ENCODE measurements at places on chromosomes 12 and 14. TPM values are rescaled to one million over a fixed set of nuclear protein-coding genes. Genes with fewer than 3 reads are reported as not detected.

TAPBPL gene
- total RNA-seq, result 3.6 TPM

PRKD1 gene
- 2.2 TPM for total RNA-seq

STXBP6 gene
- total RNA-seq, result 2.9 TPM

SRGAP1 gene
- total RNA-seq, result 12.0 TPM

MIP gene
- 0.15 TPM for total RNA-seq

SCNN1A gene
- total RNA-seq, result 28.9 TPM

CAPS2 gene
- total RNA-seq, result 1.1 TPM

HOXC12 gene
- not detected for total RNA-seq

OTX2 gene
- total RNA-seq, result not detected

RAB35 gene
- total RNA-seq, result 85.8 TPM

SENP1 gene
- 11.5 TPM for total RNA-seq

PLEKHG3 gene
- 25.4 TPM for total RNA-seq

NPFF gene
- not detected for total RNA-seq

MANSC4 gene
- not detected for total RNA-seq

BBOF1 gene
- total RNA-seq, result 3.2 TPM

IAPP gene
- not detected for total RNA-seq

KCNJ8 gene
- 0.27 TPM for total RNA-seq

DIO2 gene
- total RNA-seq, result 1.8 TPM

RNASE9 gene
- total RNA-seq, result not detected

TIGAR gene
- 50.2 TPM for total RNA-seq

TMEM52B gene
- total RNA-seq, result 0.06 TPM

MYF5 gene
- total RNA-seq, result not detected

P2RX7 gene
- total RNA-seq, result not detected

ALDH1L2 gene
- total RNA-seq, result 4.7 TPM

ACSM4 gene
- total RNA-seq, result not detected

RFX4 gene
- 0.07 TPM for total RNA-seq

FGF6 gene
- total RNA-seq, result not detected

PAX9 gene
- total RNA-seq, result 1.6 TPM

DTD2 gene
- total RNA-seq, result 17.0 TPM

GPR84 gene
- total RNA-seq, result 0.09 TPM

KRT7 gene
- 4,985 TPM for total RNA-seq

SERPINA5 gene
- 0.27 TPM for total RNA-seq

RTN1 gene
- 0.03 TPM for total RNA-seq

SFSWAP gene
- 25.9 TPM for total RNA-seq

TAS2R30 gene
- not detected for total RNA-seq

FAM181A gene
- total RNA-seq, result not detected

NINJ2 gene
- total RNA-seq, result 0.53 TPM

FOXM1 gene
- 104 TPM for total RNA-seq

All from A549 treated with dexamethasone at 1 μM for 4 hours (cell line).